ENCODE measurements at places on chromosomes 11 and 22. TPM values are rescaled to one million over a fixed set of nuclear protein-coding genes. Genes with fewer than 3 reads are reported as not detected.

The ABCC8 gene
- total RNA-seq = 42.5 TPM

DNA sequence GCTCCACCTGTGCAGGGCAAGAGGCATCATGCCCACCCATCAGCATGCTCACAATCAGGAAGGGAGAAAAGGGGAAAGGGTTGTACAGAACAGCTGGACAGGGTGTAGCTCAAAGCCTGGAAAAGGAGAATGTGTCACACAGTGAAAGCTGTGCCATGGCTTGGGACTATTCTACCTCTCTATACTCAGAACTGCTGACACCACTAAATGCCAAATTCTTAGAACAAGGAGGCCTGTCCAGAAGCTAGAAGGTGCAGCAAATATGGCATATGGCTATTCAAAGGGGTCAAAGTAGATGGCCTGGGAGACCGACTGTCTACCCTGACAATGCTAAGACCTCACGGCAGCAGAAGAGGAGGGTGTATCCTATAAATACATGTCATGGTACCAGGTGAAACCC, 12.8 kb downstream of the HPS4 start:
- peaks cover 15% of the 10 kb centered on the region for H3K36me3 ChIP-seq
- H3K27me3 ChIP-seq = no peaks in the 10 kb centered on the region
- no peaks in the 10 kb centered on the region for H3K4me1 ChIP-seq
- no peak overlapping the region for H3K27ac ChIP-seq
- DNase-seq = no peak

- H3K4me3 ChIP-seq = peak within 1 kb of the TSS; percentile 94
- no peaks in the 10 kb centered on the region for H3K36me3 ChIP-seq
- peak within 1 kb of the TSS; percentile 99 for H3K27ac ChIP-seq
Observed at GRCh38 chr22:37559901-37560607, at the start of gene CDC42EP1. TSS of gene CDC42EP1 (plus strand) at chr22:37560480. CDS start at chr22:37566350, 5,870 bp downstream.

GRCh38 chr11:68074584-68075352, 35.9 kb downstream of the TCIRG1 start:
- H3K27me3 ChIP-seq = no peaks in the 10 kb centered on the region
- H3K4me1 ChIP-seq = peaks cover 24% of the 10 kb centered on the region
- peaks cover 13% of the 10 kb centered on the region for H3K36me3 ChIP-seq
- no peak for DNase-seq

- no peak overlapping the region for H3K4me3 ChIP-seq
- H3K27me3 ChIP-seq = no peaks in the 10 kb centered on the region
- peaks cover 12% of the 10 kb centered on the region for H3K4me1 ChIP-seq
- H3K36me3 ChIP-seq = no peaks in the 10 kb centered on the region
- no peak overlapping the region for H3K27ac ChIP-seq
Observed at GRCh38 chr11:34169686-34170085, 64.3 kb downstream of the NAT10 start.
